GM10248 (cell line): ENCODE measurements at places on chromosomes 3 and 15.

DNA sequence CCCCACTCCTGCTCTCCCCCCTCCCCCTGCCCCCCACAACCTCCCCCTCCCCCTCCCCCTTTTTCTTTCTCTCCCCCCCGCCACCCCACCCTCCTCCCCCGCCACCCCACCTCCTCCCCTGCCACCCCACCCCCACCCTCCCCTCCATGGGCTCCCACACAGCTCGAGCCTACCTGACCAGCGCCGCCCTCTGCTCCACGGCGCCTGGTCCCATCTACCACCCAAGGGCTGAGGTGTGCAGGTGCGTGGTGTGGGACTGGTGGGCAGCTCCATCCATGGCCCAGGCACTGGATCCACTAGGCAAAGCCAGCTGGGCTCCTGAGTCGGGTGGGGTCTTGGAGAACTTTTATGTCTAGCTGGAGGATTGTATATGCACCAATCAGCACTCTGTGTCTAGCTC, 68.3 kb upstream of the KCNAB1 start:
- DNase-seq = no peak

GRCh38 chr3:129563850-129564535, 21.0 kb downstream of the H1-8 start:
- no peak for DNase-seq

DNA sequence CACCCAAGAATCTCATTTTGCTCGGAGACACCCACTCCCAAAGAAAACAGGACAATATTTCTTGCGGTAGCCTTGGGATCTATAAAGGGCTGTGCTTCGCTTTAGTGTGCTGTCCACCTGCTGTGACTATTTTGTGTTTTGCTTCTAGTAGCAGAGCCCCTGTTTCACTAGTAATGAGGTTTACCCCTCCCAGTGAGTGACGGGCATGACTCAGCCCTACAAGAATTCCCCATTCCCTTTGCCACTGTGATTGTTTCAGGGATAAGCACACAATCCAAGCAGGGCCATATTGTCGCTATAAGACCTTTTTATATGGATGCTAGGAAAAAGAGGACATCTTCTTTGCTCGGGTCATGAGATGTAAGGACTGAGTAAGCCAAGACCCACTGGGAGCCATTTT, 62.5 kb upstream of the FOXB1 start:
- no peak for DNase-seq

- DNase-seq = no peak
These were observed 34.7 kb upstream of the LACTB start for GRCh38 chr15:63086947-63087346.

- no peak for DNase-seq
These were observed 27.8 kb upstream of the LIPC start for GRCh38 chr15:58404020-58404419.

- DNase-seq = no peak
These were observed 538.8 kb upstream of the ZNF717 start for GRCh38 chr3:76324101-76324500.

DNA sequence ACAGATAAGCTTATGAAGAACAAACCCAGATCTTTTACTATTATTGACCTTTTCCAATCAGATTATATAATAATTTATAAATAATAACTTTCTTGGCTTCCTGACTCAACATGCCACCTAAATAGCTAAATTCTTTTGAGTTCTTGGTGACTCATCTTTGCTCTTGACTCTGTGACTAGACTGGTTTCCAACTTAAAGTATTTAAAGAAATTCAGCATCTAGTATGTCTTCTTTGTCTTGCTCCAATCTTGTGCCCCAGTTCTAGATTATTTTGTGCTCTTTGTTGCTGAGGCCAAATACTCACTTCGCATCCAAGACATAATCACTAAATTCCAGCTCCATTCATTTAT, 483.2 kb upstream of the TBL1XR1 start:
- DNase-seq = no peak
